ENCODE measurements at places on chromosomes 5 and 9. TPM values are rescaled to one million over a fixed set of nuclear protein-coding genes. Genes with fewer than 3 reads are reported as not detected.

FUT7 gene
- polyA plus RNA-seq: not detected

SVEP1 gene
- polyA plus RNA-seq: 58.6 TPM

PCDHB12 gene
- 3.1 TPM for polyA plus RNA-seq

SLC6A3 gene
- polyA plus RNA-seq: not detected

DNM1 gene
- 119 TPM for polyA plus RNA-seq

NR4A3 gene
- polyA plus RNA-seq: 0.71 TPM

FAM221B gene
- polyA plus RNA-seq: 0.20 TPM

LCN10 gene
- polyA plus RNA-seq: 8.4 TPM

ADAMTSL2 gene
- 2.8 TPM for polyA plus RNA-seq

GRXCR2 gene
- polyA plus RNA-seq: not detected

GRCh38 chr5:150945486-150945885 is 40.7 kb upstream of the ZNF300 start:
- DNase-seq: peak; percentile 15

DNA sequence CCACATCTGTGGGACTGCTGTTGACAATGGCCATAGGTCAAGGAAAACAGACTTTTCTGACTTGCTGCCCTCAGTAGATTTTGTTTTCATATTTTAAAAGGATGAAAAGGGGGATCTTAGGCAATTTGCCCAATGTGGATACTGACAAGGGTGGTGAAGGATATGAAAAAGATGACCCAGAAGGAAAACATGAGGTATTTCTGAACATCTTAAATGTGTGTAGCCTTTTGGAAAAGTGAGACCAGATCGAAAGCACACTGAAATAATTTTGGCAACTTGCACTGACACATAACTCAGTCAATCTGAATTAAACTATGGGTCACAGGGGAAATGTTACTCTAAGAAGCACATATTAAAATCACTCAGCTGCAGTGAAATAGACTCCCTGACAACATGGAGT is 1793.0 kb upstream of the ACO1 start:
- peak; percentile 8 for DNase-seq

- DNase-seq: peak; percentile 21
These were observed 403.7 kb upstream of the DAP start for GRCh38 chr5:11164531-11165294.

GRCh38 chr5:135604056-135604455 is 25.3 kb upstream of the CXCL14 start:
- no peak for DNase-seq

DNA sequence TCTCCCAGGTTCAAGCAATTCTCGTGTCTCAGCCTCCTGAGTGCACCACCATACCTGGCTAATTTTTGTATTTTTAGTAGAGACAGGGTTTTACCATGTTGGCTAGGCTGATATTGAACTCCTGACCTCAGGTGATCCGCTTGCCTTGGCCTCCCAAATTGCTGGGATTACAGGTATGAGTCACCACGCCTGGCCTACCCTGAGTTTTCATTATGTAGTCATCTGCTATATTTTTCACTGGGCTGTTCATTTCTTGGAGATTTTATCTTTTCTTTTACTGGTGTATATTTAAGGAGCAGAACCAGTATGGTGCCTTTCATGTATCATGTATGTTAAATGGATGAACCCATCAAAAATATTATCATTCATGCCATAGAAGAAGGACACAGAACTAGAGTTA is 377.0 kb upstream of the ACTBL2 start:
- no peak for DNase-seq

DNA sequence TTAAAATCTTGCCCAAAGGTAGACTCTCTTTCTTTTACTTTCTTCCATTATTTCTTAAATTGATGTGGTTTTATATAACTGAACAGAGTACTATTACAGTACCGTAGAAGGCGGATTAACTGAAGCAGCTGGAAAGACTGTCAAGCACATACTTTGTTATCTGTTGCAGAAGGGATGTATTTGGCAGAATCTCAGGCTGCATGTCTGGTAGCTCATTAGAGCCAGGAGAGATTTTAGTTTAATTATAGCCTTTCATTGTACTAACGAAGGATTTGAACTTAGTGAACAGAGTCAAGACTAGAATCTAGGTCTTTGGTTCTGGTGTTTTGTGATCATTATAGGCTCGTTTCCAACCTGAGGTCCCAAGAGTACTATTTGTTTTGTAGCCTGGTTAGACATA is 20.6 kb downstream of the ZNF354C start:
- DNase-seq: no peak

GRCh38 chr5:80057099-80057498 is 22.0 kb downstream of the THBS4 start:
- DNase-seq: no peak

DNA sequence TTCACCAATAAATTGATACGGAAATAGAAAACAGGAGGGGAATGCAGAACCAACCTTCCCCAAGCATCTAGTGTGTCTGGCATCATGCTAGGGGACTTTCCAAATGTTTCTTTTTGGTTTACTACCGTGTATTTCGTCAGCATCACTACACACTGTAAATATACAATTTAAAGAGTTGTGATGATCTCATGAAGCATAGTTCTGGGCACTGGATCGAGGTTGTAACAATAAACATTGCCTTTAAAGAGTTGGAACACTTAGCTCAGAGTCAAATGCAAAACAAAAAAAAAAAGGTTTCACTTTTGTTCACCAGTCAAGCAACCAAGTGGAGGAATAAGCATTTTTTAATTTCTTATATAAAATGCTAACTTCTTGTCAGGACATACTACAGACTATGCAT is 2.9 kb upstream of the SCAI start:
- no peak for DNase-seq

DNA sequence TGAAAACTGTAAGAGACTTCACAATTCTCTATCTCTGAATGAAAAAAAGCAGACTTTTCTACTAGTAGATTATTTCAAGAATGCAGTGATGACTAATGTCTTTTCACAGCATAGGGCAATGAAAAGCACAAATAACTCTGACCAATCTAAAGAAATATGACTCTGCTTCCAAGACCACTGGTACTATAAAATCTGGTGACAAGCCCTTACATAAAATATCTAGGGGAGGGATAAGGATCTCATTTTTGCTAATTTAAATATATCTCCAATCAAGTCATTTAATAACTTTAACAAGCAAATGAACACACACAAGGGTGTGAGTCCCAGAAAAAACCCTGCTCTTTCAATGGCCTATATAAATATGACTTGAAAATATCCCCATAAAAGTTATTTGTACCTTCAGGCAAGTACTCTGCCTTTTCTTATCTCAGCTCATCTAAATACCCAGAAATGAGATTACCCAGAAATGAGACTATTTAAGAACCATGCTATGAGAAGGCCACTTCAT is 105.2 kb downstream of the GNAQ start:
- DNase-seq: no peak

GRCh38 chr5:154547551-154547950 is 69.5 kb upstream of the HAND1 start:
- DNase-seq: no peak

GRCh38 chr9:840343-840742 is 1.2 kb upstream of the DMRT1 start:
- no peak for DNase-seq

DNA sequence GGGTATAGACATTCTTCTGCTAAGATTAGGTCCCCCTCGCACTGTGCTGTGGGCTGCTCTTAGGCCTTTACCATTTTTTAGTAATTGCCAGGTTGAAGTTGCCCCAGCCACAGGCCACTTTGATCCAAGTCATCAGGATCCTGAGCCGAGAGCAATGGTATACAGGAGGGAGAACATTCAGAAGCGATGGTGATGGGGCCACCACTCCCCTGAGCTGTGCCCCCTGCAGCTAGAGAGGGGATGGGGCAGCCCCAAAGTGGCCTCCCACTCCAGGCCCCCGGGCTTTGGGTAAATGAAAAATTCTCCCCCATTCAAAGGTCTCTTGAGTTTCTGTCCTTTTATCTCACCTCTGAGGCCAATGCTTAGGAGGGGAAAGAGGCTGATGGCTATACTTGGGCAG is 59.4 kb downstream of the MACROH2A1 start:
- no peak for DNase-seq

- no peak for DNase-seq
These were observed 1426.5 kb upstream of the C9orf72 start for GRCh38 chr9:28999806-29000205.

DNA sequence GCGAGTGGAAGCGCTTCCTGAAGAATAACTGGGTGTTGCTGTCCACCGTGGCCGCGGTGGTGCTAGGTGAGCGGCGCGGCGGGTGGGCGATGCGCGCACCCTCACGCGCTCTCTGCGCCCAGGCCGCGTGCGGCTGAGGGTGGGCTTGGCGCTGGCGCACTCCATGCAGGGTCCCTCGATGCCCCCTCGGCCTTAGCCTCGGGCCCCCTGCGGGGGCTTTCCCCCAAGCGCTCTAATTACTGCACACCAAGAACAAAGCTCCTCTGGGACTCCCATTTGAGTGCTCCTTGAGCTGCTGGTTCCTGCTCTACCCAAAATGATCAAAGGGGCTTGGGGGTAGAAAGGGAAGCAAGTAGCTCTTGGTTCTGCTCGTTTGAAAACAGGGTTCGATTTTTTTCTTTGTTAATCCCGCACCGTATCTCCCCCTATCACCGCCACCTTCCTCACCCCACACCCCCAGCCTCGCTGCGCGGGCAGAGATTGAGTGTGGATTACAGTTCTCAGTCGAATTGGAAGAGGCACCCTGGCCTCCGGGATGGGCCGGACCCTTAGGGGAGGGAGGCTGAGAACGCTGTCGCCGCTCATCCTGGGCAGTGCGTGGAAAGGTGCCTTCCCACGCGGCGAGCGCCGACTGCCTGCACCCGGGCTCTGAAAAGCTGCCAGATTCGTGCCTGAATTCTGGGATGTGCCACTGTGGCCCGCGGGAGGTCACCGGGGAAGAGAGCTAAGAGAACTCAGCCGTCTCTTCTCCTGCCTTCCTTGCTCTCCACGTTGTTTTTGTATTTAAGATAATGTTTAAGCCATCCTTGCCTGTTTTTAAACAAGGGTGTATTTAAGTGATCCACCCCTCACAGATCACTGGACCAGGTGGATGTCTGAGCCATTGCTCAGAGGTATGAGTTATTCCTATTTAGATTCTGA is 697 bp downstream of the SLC1A1 start:
- no peak for DNase-seq

DNA sequence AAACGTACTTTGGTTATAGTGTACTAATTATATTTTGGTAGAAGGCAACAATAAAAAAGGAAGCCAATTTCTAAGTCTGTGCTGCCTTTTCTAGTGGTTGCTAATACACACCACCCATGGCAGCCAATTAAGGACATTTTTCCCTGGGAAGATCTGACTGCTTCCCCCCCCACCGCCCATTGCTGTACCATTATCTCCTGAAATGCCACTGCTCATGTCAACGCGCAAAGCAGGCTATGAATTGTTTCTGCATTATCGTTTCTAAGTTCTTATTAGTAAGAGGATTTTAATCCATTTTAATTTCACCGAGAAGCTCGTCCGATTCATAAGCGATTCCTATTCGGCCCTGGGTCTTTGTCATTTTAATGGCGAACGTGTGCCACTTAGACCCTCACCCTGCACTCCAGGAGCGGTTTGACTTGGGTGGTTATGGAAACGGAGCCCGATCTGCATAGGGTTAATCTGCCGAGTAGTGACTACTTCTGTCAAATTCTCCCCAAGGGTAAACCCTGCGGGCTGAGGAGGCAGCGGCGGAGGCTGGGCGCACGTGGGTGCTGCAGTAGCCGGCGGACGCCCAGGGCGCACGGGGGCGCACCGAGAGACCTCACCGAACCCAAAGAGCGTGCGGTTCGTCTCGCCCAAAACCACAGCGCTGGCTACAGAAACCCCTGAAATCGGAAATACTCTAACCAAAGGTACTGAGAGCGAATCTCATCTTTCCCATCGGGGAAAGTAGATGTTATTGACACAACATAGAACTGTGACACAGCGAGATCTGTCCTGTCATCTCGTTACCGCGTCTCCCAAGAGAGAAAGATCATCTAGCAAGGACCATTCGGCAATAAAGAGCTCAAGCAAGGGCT is 55.8 kb upstream of the SHC3 start:
- DNase-seq: no peak

DNA sequence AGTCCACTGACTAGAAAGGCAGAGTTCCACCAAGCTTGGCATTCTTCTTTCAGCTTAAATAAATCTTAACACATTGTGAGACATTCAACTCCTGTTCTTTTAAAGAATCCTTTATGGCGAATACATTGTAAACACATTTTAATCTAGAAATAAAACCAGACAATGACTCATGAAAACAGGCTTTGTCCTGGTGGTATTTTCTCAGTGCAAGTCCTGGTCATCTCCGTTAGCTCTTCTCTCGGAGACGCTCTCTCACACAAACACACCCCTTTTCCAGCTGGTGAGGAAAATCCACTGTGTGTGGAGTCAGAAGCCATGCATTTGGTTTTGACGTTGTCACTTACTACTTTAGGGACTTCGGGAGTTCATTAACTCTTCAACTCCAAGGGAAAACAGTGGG is 140.4 kb downstream of the AUH start:
- no peak for DNase-seq

DNA sequence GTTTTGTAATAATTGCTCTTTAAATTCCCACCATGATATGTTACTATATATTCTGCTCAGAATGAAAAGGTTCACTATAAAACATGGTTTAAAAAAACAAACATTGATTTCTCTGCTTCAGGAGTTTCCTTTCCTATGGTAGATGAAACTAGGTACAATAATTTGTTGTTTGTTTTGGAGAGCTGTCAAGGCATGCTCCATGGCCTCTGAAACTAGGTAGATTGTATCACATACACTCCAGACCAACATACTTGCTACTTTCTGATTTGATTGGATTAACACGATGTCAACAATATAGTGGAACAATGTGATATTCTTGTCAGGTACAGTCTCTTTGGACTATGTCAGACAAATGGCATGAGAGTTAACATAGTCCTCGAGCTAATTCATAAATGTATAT is 452.7 kb upstream of the CDH9 start:
- DNase-seq: no peak

GRCh38 chr9:81798606-81799005 is 109.3 kb upstream of the TLE1 start:
- no peak for DNase-seq

- no peak for DNase-seq
These were observed 53.8 kb downstream of the KCNV2 start for GRCh38 chr9:2771087-2771486.

DNA sequence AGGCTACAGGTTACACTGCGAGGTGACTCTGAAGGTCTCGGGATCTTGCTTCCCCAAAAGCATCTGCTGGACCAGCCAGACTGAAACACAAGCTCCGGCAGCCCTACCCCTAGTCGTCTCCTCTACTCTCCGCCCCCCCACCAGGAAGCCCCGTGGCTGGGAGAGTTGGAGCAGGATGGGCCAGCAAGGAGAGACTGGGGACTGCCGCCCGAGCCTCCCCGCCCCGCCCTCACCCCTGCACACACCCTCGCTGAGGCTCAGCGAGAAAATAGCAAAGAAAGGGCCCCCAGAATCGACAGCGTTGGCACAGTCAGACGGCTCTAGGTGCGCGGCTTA is 1.3 kb downstream of the TRIM7 start:
- no peak for DNase-seq
